ENCODE measurements at places on chromosomes 3 and 15. TPM values are rescaled to one million over a fixed set of nuclear protein-coding genes. Genes with fewer than 3 reads are reported as not detected.
A peak's percentile ranks its signal among the peaks of the same experiment; 100 is the strongest.

DNA sequence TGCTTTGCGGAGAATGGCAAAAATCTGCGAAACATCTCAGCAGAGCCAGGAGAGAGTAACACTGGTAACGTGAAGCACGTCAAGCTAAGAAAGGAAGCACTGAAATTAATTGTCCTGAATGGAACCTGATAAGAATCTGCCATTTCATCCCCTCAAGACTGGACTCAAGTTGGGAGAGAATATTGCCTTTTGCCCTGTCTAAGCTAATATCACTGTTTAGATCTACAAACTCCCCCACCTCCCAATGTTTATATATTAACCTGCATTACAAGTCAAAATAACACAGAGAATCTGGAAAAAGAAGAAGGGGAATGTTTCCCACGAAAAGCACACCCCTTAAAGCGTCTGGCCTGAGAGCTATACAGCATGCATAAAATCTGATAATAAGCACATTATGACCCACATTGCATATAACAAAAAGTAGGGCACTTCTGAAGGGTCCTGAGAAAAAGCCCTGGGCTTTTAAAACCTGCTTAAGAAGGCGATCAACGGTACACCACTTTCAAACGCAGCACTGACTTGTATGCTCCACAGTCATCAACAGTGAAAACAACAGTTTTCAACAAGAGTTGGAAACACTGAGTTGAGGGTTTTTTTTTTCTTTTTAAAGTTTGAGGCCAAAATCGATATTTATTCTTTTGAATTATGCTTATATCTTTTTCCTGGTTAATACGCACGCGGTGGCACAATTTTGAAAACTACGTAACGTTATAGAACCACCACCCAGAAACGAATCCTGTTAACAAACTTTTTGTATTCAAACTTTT, 1.4 kb upstream of the KAT2B start:
- H3K4me3 ChIP-seq = peak overlapping the region; percentile 60
- H3K36me3 ChIP-seq = no peaks in the 10 kb centered on the region
- no peaks in the 10 kb centered on the region for H3K27me3 ChIP-seq
- H3K27ac ChIP-seq = peak overlapping the region; percentile 99
- H3K4me1 ChIP-seq = peaks cover 22% of the 10 kb centered on the region

GRCh38 chr15:34161329-34161963, 48.5 kb downstream of the KATNBL1 start:
- no peaks in the 10 kb centered on the region for H3K4me1 ChIP-seq
- DNase-seq = no peak
- no peaks in the 10 kb centered on the region for H3K27me3 ChIP-seq
- H3K36me3 ChIP-seq = peaks cover 3% of the 10 kb centered on the region
- no peak overlapping the region for H3K4me3 ChIP-seq

DNA sequence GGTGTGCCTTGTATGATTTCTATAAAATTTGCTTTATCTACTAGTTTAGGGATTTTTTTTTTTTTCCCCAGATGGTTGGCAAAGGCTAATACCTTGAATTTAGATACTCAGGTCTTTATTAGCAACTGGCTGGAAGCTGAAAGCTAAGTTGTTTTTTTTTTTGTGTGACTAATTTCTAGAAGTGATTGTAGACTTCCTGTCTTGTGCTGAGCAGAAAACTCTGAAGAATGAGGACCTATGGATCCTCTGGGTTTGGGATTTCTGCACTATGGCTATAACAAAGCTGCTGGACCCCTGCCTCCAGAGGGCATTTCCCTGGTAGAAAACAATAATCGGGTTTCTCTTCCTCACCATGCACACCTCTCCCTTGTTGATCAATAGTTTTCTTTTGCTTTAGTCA, 10.0 kb downstream of the ARIH2 start:
- DNase-seq = no peak
- H3K4me3 ChIP-seq = no peak overlapping the region
- H3K36me3 ChIP-seq = peaks cover 10% of the 10 kb centered on the region

- H3K36me3 ChIP-seq = no peaks in the 10 kb centered on the region
- H3K27ac ChIP-seq = no peak overlapping the region
- no peak overlapping the region for H3K4me3 ChIP-seq
- no peaks in the 10 kb centered on the region for H3K4me1 ChIP-seq
- no peaks in the 10 kb centered on the region for H3K27me3 ChIP-seq
These were observed 18.3 kb upstream of the RFX7 start for GRCh38 chr15:56261854-56262509.

GRCh38 chr3:15812183-15812582, 14.4 kb upstream of the ANKRD28 start:
- no peak overlapping the region for H3K27ac ChIP-seq
- H3K36me3 ChIP-seq = no peaks in the 10 kb centered on the region
- DNase-seq = no peak
- H3K4me3 ChIP-seq = no peak overlapping the region
- H3K27me3 ChIP-seq = no peaks in the 10 kb centered on the region

- no peaks in the 10 kb centered on the region for H3K27me3 ChIP-seq
- no peaks in the 10 kb centered on the region for H3K4me1 ChIP-seq
- DNase-seq = no peak
- H3K27ac ChIP-seq = no peak overlapping the region
These were observed 31.8 kb upstream of the LRIG1 start for GRCh38 chr3:66532613-66533012.

The PRKCD gene
- 154 TPM for total RNA-seq

GRCh38 chr3:33317963-33318709, 40.9 kb downstream of the FBXL2 start:
- H3K27me3 ChIP-seq = no peaks in the 10 kb centered on the region
- no peak overlapping the region for H3K4me3 ChIP-seq
- H3K36me3 ChIP-seq = no peaks in the 10 kb centered on the region
- no peaks in the 10 kb centered on the region for H3K4me1 ChIP-seq

The FILIP1L gene
- 15.8 TPM for total RNA-seq
